NCI-H1092 (cell line): ENCODE measurements at places on chromosomes 3 and 15.

DNA sequence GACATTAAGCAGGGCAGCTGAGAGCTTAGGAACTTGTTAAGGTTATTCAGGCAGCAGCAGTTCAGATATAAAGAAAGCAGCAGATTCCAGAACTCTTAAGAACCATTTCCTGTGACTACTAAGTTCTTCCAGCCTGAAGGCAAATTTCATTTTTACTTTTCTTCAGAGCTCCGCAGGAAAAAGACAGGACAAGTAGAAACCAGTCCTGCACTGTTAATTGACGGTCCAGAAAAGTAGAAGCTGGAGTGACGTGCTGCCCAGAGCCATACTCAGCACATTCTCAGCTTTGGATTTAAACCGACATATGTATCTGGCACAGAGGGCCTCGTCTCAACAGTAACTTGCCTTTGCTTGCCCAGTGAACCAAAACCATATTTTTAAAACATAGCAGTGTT lies 219.4 kb upstream of the STRIT1 start:
- no peak for DNase-seq

DNA sequence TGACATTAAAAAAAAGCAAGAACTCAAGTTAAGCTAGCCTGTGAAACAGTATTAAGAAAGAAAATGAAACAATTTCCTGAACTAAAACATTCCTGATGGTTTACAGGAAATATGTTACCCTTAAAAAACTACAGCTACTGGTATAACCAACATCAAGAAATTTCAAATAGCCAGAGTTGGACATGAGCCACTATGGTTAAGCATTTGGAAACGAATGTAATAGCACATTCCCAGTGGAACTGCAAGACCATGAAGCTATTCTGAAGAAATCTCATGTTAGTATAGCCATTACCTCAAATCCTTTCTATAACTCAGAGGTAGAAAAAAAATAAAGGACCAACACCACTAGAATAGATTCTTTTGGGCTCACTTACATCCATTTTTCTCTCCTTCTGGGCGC lies 30.2 kb downstream of the CPNE4 start:
- DNase-seq: no peak

GRCh38 chr15:24861014-24861690 lies 93.6 kb upstream of the SNRPN start:
- no peak for DNase-seq

- no peak for DNase-seq
Measured at GRCh38 chr3:32371461-32372212, 20.0 kb upstream of the CMTM7 start.

DNA sequence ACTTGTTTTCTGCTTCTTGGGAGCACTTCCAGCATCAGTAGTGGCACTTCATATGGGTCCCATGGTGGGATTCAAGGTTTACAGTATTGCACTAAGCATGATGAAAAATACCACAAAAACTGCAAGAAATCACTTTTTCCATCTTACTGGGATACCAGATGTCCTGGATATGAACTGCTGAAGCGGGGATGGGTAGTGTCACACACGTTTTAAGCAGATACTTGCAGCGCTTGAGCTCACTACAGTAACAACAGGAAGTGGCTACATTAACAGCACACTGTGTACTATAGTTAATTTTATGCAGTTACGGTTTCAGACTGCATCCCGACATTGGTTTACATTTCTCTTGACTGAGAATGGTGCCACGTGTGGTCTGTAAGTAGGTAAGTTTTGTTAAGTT lies 3.5 kb upstream of the ISG20 start:
- no peak for DNase-seq

- DNase-seq: no peak
Measured at GRCh38 chr15:45773149-45773548, 138.3 kb downstream of the SQOR start.

DNA sequence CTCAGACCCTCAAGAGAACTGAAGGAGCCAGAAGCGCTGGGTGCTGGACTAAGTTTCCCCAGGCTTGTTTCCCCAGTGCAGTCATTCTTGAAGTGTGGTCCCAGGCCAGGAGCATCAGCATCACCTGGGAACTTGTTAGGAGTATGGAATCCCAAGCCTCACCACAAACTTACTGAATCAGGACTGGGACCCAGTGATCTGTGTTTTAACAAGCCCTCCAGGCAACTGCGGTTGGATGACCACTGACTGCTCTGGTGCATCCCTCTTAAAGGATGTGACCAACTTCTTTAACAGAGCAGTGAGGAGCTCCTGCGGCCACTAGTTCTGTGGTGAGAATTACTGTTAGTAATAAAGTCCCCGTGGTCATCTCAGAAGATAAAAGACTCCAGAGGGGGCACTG lies 62.4 kb upstream of the DAZL start:
- no peak for DNase-seq

- DNase-seq: no peak
Measured at GRCh38 chr3:25182794-25183193, 245.3 kb upstream of the RARB start.

DNA sequence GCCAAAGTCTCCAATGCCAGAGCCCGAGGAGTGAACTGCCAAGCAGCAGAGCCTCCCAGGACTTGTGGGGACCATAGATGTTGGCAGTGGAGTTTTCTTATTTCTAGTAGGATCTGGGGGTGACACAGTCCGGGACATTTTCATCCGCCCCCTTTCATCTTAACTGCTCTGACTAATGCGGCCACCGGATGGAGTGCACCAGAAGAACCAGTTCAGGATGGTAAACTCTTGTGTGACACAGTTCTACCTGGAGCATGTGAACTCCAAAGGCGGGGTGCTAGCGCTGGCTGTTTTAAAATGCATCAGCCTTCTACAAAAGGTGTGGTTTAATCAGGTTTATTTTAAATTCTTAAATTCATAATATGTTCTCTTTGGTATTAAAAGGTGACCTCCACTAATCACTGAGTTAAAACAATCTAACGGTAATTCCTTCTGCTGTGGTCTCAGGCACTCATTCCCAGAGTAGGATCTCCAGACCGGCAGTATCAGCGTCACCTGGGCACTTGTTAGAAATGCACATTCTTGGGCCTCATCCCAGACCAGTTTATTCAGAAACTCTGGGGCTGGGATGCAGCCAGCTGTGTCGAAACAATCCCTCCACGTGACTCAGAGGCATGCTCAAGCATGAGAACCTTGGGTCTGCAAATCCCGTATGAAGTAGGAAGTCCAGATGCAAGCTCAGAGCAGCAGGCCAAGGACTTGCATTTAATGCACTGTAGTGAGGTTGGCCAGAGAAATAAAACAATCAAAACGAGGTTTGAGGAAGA lies 105.5 kb downstream of the GABRB3 start:
- DNase-seq: no peak

GRCh38 chr3:126747768-126748167 lies 43.7 kb downstream of the CHCHD6 start:
- no peak for DNase-seq

DNA sequence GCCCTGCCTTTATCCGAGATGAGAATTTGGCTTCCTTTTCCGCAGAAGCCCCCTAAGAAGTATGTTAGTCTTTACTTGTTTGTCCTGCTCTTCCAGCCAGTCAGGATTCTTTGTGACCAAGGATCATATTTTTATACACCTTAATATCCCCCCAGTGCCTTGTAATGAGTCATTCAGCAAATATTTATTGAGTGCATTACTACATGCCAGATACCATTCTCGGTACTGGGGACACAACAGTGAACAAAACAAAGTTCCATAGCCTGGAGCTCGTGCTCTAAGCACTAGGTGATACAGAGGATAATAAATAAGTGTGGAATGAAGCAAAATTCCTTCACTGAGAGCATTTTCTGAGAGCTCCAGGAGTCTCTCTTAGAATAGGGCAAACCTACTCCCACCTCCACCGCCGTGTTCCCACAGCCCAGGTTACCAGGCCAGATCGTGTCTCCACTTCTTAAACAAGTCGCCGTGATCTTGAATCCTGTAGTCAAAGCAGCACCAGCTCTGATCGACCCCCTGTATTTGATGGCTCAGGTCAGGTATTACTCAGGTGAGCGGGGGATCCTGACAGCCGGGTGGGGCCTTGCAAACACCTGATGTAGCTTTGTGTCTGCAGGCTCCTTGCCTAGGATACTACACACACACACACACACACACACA lies 18.5 kb downstream of the TTC21A start:
- DNase-seq: no peak

- no peak for DNase-seq
Measured at GRCh38 chr3:124584552-124585391, 145.5 kb upstream of the UMPS start.

DNA sequence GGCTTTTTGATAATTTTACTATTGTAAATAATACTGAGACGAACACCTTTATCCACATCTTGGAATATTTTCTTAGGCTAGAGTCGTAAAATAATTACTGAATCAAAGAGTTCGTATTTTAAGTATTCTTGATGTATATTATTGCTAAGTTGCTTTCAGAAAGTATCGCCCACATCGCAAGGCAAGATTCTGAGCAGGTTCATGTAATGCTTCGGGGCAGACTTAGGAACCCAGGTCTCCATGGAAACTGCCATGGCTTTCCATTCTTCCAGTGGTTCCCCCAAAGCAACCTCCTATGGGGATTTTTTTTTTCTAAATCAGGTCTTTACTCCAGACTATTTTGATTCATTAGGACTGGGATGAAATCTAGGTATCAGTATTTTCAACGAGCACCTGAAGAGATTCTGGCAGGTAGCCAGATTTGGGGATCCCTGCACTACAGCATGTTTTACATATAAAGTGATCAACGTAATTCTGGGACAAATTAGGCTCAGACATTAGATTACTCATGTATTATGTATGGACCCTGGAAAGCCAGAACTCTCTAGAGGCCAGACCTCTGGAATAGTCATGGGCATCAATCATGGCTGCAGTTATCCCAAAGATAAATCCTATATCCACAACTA lies 86.5 kb downstream of the B3GNT5 start:
- no peak for DNase-seq

DNA sequence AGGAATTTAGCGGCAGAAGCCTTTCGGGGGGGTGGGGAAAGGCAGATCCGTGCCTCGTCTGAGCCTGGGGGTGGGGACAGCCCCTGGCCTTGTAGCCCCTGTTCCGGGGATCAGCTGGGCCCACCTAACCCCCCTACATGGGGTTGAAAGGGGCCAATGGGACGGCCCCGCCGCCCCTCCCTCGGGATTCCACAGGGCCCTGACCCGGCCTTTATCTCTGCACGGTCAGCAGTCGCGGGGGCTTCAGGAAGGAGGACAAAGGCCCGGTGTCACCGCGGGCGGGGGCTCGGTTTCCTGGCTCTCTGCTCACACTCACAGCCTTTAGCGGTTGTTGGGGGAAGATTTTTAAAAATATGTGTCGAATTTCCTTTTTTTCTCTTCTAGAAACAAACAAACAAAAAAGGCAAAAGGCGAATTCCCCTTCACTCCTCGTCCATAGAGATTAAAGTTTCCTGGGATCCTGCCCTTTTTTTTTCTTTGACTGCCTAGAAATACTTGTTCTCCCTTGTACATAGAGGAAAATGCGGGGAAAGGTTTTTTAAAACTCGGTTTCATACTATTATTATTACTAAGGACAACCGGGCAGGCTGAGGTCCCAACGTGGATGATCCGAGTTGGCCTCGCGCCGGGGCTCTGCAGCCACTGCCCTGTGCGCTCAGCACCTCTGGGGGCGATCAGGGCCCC lies 7.9 kb downstream of the FOXL2 start:
- DNase-seq: no peak

DNA sequence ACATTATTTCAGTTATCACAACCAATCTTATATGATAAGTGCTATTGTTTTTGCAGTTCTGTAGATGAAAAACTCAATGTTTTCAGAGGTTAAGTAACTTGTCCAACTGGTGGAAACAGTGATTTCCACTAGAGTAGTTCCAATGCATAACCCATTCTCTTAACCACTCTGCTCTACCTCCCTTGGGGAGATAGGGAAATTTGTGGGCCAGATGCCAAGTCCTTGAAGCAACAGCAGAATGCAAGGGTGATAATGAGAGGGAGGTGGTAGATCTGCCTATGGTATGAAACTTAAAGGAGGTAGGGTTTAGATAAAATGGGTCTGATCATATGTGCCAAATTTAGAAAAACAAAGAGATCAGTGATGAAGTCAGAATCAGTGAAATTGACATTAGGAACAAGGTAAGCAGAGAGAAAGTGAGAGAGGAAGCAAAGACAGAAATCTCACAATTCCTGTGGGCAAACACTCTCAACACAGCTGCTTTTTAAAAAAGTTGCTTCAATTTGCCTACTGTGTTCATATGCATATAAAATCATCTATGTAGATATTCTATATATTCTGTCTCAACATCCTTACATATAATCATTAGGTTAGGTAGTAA lies 50.5 kb upstream of the UBP1 start:
- no peak for DNase-seq

DNA sequence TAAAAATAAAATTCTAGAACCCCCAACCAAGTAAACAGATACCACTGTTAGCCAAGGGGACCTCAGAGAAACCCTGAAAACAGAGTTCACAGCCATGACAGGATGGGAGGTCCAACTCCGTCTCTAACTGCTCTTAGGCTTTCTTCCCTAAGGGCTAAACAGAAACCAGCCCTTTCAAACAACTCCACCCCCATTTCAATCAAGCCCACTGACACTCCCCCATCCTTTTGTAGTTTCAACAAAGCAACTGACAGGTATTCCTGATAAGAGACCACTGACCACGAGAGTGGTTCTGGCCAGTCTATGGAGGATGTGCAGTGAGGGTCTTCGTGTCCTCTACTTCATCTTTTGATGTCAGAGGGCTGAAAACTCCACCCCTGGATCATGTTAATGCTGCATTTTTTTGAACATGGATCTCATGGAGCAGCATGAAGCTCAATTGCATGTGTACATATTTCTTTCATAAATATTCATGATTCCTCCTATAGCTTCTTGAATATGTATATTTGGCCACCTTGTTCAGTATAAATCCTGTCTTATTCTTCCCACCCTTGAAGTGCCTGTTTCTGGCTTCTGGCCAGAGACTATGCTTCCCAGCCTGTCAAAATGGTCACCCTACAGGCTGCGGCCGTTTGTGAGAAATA lies 222.6 kb downstream of the OSBPL10 start:
- no peak for DNase-seq

DNA sequence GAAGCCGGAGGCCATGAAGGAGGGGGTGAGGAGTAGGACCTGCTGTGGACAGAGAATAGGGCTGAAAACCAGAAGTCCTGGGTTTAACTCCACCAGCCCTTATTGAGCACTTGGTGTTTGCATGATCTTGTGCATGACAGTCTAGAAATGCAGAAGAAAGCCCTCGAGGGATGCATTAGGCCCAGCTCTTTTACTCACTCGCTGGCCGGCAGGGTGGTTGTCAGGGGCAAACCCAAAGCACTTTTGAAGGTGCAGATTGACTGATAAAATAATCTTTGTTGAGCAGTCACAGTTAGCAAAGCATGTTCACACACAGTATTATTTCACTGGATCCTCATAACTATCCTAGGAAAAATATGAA lies 55.3 kb downstream of the CORO2B start:
- DNase-seq: no peak

DNA sequence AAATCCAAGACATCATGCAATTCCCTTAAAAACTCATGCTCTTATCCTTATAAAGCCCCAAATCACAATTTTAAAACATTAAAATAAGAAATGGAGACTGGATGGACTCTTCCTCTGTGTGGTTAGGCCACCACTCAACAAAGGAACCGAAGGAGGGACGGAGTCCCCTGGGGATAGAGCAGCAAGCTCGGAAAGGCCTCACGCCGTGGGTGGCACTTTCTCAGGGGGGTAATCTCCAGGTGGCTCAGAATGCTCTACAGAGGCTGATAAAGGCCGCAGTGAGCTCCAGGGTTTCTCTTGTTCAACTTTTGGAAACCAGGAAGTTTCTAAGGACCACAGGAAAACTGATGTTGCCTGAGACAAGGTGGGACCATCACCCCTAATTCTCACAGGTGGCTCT lies 23.2 kb downstream of the CCR9 start:
- no peak for DNase-seq
